ENCODE measurements at places on chromosomes 4 and X.

- H3K4me1 ChIP-seq = no peaks in the 10 kb centered on the region
- no peaks in the 10 kb centered on the region for H3K27me3 ChIP-seq
- no peak for DNase-seq
- no peaks in the 10 kb centered on the region for H3K36me3 ChIP-seq
Observed at GRCh38 chrX:153526042-153526441, 8.6 kb downstream of the ATP2B3 start.

- H3K4me3 ChIP-seq = no peak overlapping the region
- H3K36me3 ChIP-seq = no peaks in the 10 kb centered on the region
- H3K4me1 ChIP-seq = no peaks in the 10 kb centered on the region
- no peak overlapping the region for H3K27ac ChIP-seq
- no peak for DNase-seq
Observed at GRCh38 chr4:95415346-95415771, 133.4 kb downstream of the UNC5C start.

- DNase-seq = no peak
- no peaks in the 10 kb centered on the region for H3K4me1 ChIP-seq
- H3K27me3 ChIP-seq = no peaks in the 10 kb centered on the region
- no peak overlapping the region for H3K4me3 ChIP-seq
- H3K36me3 ChIP-seq = peaks cover 30% of the 10 kb centered on the region
- no peak overlapping the region for H3K27ac ChIP-seq
Observed at GRCh38 chr4:40438384-40439026, 103.4 kb downstream of the CHRNA9 start.

GRCh38 chr4:183295711-183296110 is 24.4 kb downstream of the CLDN22 start:
- DNase-seq = no peak
- H3K27ac ChIP-seq = no peak overlapping the region
- no peaks in the 10 kb centered on the region for H3K4me1 ChIP-seq
- H3K4me3 ChIP-seq = no peak overlapping the region
- H3K27me3 ChIP-seq = no peaks in the 10 kb centered on the region
- H3K36me3 ChIP-seq = peaks cover 62% of the 10 kb centered on the region

DNA sequence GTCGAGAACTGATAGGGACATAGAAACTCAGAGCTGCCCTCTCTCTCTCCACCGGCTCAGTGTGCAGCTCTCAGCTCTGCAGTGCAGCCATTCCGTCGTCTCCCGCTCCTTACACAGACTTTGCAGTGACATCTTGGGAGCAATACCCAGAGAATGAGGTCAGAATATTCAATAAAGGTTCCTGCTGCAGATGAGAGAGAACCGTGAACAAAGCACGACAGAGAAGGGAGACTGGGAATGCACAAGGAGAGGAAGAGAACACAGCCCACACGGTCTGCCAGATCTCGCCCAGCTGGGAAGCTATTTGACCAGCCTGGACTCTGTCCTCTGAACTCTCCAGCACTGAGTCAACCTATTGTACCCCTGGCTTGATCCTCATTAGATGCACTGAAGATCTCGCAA is 118.0 kb upstream of the PPARGC1A start:
- no peak overlapping the region for H3K27ac ChIP-seq
- H3K27me3 ChIP-seq = no peaks in the 10 kb centered on the region
- H3K4me3 ChIP-seq = no peak overlapping the region
- DNase-seq = no peak
- H3K36me3 ChIP-seq = no peaks in the 10 kb centered on the region
- H3K4me1 ChIP-seq = peaks cover 11% of the 10 kb centered on the region

DNA sequence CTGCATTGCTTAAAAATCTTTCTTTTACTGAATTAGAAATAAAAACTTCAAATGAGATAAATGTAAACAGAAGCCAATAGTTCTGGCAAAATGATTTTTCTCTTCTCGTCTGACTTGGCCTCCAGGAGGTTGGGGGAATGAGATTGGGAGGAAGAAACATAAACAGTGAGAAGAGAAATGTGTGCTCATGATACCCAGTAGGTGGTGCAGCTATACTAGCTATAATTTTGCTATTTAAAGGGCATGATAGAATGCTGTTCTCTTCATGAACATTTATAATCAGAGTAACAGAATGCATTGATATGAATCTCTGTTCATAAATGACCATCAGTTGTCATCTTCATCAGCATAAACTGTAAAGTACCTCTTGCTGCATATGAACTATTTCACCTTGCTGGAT is 85.5 kb downstream of the TACR3 start:
- no peaks in the 10 kb centered on the region for H3K4me1 ChIP-seq
- no peak overlapping the region for H3K27ac ChIP-seq
- DNase-seq = no peak
- no peak overlapping the region for H3K4me3 ChIP-seq

GRCh38 chr4:138292321-138292720 is 50.2 kb upstream of the SLC7A11 start:
- no peaks in the 10 kb centered on the region for H3K4me1 ChIP-seq
- no peak for DNase-seq
- no peaks in the 10 kb centered on the region for H3K36me3 ChIP-seq
- H3K27ac ChIP-seq = no peak overlapping the region
- H3K4me3 ChIP-seq = no peak overlapping the region

- H3K27me3 ChIP-seq = no peaks in the 10 kb centered on the region
- H3K36me3 ChIP-seq = no peaks in the 10 kb centered on the region
- H3K4me1 ChIP-seq = peaks cover 1% of the 10 kb centered on the region
- no peak overlapping the region for H3K27ac ChIP-seq
- no peak overlapping the region for H3K4me3 ChIP-seq
Observed at GRCh38 chr4:78651250-78651860, 99.8 kb downstream of the ANXA3 start.

- H3K27me3 ChIP-seq = no peaks in the 10 kb centered on the region
- no peak for DNase-seq
- H3K4me1 ChIP-seq = no peaks in the 10 kb centered on the region
Observed at GRCh38 chrX:42597481-42597880, 180.5 kb downstream of the PPP1R2C start.
